ENCODE measurements at places on chromosomes 3 and 15.

DNA sequence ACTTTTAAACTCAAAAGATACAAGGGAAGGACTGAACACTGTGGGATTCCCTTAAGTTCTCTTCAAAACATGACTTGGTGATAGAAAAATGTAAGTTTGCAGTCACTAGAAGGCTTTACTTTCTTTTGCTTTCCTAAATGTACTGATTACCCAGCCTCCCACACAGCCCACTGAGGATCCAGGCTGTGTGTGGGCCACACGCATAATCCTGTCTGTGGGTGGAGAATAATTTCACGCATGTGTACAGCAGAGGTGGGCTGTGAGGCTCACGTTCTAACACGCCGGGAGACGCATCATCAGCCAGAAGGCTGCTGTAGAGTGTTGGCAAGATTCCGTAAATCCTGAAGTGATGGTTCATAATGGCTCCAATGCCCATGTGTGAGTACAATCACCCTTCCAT, 165.5 kb downstream of the CLSTN2 start:
- DNase-seq: no peak

GRCh38 chr15:85517086-85517485, 136.7 kb downstream of the AKAP13 start:
- DNase-seq: no peak

DNA sequence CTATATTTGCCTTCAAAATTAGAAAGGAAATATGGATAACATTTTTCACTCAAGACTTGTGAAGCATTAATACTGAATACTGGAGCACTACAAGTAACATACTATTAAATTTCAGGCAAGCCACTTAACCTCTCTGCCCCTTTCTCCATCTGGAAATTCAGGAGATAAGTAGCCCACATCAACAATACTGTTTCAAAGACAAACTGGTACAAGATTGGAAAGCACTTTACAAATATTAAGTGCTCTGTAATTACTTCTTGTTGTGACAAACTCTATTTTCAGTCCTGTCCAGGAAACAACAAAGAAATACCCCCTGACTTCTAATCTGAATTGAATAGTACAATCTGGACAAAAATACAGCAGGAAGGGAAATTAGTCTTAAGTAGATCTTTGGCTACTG, 49.3 kb downstream of the TMEM212 start:
- DNase-seq: no peak

DNA sequence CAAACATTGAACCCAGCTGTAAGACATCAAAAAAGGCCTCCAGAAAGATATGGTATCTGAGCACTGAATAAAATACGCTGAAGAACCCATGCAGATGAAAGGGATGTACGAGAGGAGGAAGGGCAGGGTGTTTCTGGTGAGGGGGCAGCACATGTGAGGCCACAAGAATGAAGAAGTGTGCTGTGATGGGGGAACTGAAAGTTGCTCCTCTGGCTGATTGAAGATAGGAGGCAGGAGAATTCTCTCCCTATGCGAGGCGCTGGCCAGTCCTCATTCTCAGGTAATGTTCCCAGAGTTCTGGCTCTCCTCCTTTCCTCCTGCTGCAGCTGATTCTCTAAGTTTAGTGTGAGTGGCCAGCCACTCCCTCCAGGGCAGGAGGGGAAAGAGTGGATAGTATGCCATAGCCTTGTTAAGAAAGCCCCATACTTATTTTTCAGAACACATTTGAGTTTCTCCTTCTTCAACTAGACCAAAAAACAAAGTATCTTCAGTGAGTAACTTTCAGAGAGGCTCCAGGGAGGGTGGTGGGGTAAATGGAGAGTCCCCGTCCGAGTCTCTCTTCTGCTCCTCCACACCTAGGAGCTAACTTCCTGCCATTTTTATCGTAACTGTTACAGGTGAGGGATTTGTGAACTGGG, 26.9 kb upstream of the MYO1E start:
- peak; percentile 68 for DNase-seq

GRCh38 chr3:45244356-45244755, 18.3 kb upstream of the TMEM158 start:
- DNase-seq: no peak

DNA sequence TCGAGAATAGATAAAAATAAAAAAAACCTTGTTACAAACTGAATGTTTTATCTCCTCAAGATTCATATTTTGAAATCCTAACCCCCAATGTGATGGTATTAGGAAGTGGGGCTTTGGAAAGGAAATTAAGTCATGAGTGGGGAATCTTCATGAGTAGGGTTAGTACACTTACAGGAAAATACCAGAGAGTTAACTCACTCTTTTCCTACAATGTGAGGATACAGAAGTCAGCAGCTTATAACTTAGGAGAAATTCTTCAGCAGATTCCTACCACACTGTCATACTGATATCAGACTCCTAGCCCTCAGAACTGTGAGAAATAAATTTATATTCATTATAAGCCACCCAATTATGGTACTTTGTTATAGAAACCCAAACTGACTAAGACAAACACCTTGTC, 453.1 kb downstream of the GBE1 start:
- DNase-seq: no peak

- no peak for DNase-seq
Measured at GRCh38 chr3:30418443-30418842, 188.0 kb upstream of the TGFBR2 start.

DNA sequence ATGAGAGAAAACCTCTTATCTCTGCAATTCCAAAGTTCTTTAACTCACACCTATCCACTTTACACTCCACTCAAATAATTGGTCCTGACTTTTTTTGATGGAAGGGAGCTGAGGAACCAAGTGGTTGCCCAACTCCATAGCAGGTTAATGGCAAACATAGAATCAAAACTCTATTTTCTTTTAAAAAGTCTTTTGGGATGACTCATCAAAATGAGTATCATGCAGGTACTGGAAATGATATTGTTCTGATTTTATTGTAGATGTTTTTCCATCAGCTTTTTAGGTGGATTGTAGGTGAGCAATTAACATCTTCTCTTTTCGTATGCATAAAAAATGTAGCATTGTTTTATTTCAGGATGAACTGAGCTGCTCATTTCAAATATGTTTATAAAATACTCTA, 239.5 kb downstream of the SATB1 start:
- no peak for DNase-seq

DNA sequence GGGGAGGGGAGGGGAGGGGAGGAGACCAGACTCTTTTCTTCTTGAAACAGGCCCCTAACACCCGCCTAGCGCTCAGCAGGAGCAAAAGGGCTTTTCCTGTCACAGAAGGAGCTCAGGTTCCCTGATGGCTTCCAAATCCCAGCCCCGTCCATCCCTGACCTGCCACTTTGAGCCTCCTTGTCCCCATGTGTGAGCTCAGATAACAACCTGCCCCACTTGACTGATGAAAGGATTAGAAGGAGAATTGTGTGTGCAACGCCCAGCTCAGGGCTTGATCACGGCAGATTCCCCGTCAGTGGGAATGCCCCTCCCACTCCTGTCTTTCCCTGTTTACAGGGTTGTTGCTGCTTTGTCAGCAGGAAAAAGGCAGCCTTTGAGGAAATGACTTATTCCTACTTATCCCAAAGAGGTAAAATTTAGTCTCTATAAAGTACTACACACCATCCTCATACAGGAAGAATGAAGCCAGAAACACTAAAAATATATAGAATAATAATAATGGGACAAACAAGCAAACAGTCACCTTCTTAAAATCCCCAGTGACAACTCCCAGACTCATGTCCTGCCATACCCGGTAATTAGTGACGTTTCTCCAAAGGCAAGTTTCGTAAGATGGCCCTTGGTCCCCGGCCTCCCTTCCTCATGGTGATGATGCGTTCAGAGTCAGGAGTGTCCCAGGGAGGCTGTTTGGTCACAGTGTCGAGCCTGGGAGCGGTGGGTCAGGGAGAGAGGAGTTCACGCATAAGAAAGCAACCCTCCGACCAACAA, 6.1 kb upstream of the LRRC15 start:
- no peak for DNase-seq

DNA sequence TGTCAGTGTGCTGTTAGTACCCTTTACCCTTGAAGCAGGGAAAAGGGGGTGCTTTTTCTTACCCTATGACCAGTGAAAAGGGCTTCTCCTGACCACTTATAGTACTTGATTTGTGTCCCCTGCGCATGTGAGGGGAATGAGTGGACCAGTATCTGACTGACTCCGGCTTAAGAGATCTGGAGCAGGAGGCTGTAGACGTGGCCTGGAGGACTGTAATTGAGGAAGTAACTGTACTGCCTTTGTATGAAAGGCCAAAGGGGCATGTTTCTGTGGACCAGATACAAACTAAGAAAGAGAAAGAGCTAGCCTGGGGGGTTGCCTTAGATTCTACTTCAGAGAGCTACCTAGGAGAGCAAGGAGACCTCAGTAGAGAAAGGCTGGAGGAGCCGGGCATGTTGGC, 89.9 kb upstream of the TBL1XR1 start:
- peak; percentile 56 for DNase-seq

DNA sequence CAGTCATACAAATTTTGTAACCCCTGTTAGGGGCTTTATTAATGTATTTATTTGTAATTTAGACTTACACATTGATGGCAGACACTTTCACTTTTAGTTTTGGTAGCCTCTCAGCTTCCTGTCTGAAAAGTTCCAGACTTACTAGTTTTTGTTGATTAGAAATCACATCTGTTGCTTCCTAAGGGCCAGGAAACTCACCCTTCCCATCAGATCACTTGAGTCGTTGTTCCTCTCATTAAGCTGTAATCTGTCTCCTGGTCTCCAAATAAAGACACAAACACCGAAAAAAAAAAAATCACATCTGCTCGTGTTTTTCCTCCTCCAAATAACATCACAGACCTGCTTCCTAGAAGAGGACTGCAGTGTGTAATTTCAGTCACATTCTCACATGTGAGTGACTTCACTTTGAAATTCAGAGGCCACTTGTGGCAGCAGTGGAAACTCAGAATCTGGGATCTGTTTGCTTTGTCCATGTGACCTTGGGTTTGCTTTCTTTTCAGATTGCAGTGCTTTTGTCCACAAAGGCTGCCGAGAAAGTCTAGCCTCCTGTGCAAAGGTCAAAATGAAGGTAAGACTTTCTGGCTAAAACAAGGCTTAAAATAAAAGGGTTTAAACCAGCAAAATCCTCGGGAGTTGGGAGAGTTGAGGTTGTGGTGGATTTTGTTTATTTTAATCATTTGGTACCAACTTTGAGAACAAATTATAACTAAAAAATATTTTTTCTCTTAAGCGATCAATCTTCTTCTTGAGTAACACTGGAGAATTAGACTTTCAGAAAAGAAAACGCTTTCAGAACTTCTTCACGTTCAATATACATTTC, 87.0 kb downstream of the KLHL25 start:
- DNase-seq: no peak

GRCh38 chr15:49235446-49236124, 65.5 kb downstream of the GALK2 start:
- peak; percentile 88 for DNase-seq

DNA sequence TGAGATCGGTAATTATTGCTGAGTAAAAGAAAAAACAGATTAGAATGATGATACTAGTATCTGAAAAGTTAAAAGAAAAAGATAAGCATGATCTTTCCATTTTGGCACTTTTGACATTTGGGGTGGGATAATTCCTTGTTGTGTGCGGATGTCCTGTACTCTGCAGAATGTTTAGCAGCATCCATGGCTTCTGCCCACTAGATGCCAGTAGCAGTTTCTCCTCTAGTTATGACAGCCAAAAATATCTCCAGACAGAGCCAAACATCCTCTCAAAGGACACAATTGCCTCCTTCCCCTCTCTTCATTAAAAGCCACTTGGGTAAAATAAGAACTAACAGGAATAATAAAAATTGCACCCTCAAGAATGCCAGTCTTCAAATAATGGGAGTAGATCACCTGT, 468.8 kb upstream of the GRM7 start:
- DNase-seq: no peak

- DNase-seq: peak; percentile 25
Measured at GRCh38 chr3:59052803-59053411, 3.1 kb upstream of the CFAP20DC start.

DNA sequence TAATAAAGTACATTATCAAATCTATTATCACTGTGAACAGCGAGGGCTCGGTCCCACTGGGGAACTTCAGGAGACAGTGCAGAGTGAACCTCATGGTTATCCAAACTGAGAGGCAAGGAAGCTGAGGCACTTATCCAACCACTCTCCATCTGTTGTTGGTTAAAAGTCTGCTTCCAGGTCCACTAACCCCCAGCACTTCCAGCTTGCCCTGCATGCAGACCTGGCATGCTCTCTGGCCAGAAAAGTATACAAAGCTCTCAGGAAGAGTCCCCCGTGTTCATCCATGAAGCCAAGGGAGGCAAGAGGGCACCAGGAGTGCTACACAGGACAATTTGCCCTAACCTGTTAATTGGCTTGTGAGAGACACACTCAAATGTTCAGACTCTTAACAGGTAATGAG, 36.0 kb downstream of the FBN1 start:
- no peak for DNase-seq

GRCh38 chr3:39140341-39140971, 12.9 kb downstream of the CSRNP1 start:
- DNase-seq: no peak

DNA sequence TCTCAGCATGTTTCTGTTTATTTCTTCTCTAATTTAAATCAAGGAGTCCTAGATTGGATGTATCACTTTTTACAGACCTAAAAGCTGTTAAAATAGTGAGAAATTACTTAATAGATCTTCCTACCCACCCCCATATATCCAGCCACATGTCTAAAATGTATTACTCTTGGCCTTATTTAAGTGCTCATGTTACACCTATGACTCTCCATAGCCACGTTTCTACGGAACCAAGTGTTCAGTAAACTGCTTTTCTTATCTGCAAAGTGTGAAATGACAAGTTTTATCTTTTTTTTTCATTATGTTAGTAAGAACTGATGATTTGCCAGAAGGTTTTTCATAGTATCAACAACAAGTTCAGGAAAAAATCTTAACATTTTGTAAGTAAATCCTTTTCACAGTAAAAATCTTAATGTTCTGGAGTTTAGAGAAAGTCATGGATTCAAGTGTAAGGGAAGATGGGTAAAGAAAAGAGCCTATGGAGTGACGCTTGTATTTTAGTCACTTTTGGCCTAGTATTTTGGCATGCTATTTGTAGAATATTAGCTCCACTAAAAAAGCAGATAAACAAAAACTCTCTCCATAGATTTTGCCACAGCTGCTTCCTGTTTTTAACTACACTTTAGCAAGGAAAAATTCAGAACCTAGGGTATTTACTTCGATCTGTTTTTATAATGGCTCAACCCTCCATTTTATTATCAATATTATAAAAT, 41.2 kb upstream of the IGSF10 start:
- DNase-seq: no peak

DNA sequence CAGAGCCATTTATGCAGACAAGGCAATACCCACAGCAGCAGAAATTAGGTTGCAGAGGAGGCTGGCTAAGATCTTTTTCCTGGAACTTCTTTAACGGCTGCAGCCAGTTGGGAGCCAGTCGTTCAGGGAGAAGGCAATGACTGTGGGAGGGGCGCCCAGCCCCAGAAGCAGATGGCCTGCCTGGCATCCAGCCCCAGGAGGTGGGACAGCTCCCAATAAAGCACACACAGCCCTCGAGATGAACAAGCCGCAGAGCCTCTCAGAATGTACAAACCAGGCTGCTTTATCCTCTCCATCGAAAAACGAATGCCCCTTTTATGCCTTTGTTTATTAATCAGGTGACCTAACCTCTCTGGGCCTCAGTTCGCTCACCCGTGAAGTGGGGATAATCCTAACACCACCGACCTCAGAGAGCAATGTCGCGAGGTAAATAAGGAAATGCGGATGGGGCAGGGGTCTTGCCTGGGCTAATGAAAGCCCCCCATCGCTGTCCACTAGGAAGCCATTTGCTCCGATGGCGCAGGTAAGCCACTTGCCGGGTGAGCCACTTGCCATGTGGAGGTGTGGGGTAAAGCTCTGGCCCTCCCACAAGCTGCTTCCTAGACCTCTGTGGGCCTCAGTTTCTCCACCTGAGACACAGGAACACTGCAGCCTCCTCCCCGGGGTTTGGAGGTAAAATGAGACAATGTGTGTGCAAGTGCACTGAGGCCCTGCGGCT, 35.8 kb downstream of the MGLL start:
- no peak for DNase-seq

Data from NB4 (cell line).